ENCODE measurements at places on chromosomes 1 and 21.

DNA sequence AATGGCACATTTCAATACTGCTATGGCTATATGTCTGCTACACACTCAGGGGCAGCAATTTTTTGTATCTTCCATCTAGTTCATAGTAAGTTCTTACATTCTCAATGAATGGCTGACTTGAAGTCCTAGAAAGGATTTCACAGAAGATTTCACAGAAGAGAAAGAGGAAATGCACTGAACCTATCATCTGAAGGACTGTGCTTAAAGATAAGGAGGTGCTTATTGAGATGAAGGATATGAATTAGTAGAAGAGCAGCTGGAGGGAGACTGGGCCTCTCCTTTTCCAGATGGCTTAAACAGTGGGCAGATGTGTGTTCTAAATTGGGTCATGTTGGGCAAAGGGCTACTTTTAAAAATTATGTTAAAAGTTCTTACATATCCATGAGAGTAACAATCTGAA is 14.6 kb downstream of the ADAR start:
- DNase-seq, result no peak

DNA sequence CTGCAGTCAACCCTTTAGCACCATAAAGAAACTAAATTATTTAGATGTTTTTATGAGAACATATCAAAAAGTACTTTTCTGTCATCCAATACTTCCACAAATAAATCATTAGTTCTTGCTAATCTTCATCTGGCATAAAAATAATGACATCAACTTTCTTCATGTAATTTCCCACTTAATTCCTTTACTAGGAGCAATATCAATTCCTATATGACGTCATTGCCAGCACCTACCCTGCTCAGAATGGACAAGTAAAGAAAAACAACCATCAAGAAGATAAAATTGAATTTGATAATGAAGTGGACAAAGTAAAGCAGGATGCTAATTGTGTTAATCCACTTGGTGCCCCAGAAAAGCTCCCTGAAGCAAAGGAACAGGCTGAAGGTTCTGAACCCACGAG is 116.9 kb downstream of the PTPRC start:
- no peak for DNase-seq

DNA sequence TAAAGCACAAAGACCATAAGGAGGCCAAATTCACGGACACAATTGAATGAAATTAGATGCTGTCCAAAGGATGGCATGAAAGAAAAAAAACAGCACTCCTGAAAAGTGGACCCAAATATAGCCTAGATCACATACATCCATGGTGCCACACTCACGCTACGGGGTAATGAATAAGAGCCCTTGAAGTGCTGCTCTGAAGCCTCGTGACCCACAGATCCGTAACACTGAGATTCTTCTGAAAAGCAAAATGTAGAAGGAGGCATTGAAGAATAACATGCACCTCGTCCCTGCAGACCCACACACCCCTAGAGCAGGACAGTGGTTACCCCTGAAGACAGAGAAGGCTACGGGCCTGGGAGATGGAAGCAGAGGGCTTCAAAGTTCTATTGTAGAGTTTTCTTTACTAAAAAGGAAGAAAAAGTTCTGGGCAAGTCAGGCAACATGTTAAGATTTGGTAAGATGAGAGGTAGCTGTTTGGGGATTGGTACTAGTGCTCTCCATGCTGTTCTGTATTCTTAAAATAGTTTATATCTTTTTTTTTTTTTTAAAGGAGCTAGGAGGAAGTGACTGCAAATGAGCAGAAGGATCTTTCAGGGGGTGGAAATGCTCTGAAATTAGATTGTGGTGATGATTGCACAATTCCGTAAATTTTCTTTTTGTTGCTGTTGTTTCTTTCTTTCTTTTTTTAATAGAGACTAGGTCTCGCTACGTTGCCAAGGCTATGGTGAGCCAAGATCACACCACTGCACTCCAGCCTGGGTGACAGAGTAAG is 4.1 kb upstream of the ITGB2 start:
- no peak for DNase-seq

DNA sequence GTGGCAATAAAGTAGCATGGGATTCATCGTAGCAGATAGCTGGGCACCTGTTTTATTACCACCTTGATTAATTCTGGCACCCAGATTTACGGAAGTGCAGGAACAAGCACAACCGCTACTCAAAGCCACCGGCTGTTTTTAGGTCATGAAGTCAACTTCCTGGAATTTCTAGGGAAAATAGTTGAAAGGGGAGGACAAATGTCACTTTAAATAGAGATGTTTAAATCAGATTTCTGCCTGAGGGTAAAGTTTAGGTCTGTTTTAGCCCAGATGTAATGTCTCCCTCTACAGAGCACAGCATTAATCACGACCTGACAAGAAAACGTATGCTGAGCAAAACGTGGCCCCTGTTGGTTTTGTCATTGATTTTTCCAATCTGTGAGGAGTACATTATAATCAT is 8.0 kb downstream of the ADGRL2 start:
- DNase-seq, result no peak

DNA sequence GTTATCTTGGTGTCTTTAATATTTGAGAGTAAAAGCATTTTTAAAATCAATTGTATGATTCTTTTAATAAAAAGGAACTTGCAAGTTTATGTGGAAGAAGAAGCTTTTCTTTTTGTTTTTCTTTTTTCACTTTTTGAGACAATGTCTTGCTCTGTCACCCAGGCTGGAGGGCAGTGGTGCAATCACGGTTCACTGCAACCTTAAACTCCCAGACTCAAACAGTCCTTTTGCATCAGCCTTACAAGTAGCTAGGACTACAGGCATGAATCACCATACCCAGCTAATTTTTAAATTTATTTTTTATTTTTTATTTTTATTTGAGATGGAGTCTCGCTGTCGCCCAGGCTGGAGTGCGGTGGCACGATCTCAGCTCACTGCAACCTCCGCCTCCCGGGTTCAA is 34.1 kb downstream of the CMPK1 start:
- no peak for DNase-seq

DNA sequence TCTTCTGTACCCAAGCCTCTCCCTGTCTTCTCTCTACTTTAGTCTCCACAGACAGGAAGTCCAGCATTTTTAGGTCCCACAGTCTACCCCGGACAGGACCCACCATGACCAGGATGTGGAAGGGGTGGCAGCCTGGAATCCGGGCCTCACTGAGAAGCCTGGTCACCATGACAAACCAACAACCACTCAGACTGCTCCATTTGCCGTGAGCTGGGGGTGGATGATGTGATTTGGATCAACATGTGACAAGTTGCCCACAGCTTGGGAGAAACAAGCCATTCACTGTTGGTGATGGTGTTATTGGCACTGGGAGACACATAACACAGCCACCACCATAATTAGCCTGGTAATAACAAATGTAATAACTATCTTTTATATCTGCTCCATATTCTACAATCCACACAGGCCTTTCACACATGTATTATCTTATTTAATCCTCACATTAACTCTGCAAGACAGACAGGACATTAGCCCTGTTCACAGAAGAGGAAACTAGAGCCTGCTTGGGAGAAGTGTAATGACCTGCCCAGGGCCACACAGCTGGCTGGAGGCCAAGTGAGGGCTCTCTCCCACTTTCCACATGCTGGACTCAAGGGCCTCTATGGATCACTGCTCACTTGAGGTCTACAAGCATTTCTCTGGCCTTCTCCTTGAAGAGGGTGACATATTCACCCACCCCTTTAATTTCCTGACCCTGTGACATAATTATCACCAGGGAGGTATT is 22.9 kb downstream of the MEF2D start:
- no peak for DNase-seq
